ENCODE measurements at places on chromosomes 13 and 19. TPM values are rescaled to one million over a fixed set of nuclear protein-coding genes. Genes with fewer than 3 reads are reported as not detected.

GRCh38 chr19:5686647-5687359 lies 3.3 kb upstream of the RPL36 start:
- peak; percentile 97 for DNase-seq

GRCh38 chr13:104289400-104289799 lies 1223.2 kb upstream of the SLC10A2 start:
- no peak for DNase-seq

The GPC5 gene
- total RNA-seq: 0.29 TPM

The OR7C2 gene
- total RNA-seq: not detected

The HCN2 gene
- total RNA-seq: 2.3 TPM

The CEACAM1 gene
- total RNA-seq: 1.5 TPM

Data from heart right ventricle (tissue), 16 donors.